ENCODE measurements at places on chromosomes 1 and 21.

DNA sequence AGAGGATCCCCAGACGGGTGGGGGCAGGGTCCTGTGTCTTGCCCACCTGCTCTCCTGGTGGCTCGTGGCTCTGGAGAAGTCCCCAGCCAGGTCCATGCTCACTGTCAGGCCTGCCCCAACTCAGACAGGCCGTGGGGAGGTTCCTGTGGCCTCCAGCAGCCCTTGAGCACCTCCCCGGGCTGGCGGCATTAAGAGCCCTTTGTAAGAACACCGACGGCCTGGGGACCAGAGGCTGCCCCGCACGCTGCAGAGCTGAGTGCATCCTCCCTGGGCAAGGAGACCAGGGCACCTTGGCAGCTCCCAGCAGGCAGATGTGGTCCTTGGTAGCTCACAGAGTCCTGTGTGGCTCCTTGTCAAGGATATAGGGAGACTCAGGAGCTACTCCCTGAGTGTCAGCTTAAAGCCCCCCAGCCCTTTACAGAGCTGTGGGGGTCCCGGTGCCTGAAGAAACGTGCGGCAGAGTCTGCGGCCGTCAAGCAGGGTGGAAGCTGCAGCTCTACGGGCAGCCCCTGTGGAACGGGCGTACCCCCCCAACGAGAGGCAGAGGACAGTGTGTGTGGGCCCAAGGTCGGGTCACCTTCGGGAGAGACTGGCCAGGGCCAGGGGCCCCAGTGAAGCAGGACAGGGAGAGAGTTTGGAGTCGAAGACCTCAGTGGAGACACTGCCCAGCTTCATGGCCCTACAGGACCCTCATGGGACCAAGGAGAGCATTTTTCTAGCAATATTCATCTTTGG, 118.6 kb downstream of the PRDM16 start:
- no peak for DNase-seq

DNA sequence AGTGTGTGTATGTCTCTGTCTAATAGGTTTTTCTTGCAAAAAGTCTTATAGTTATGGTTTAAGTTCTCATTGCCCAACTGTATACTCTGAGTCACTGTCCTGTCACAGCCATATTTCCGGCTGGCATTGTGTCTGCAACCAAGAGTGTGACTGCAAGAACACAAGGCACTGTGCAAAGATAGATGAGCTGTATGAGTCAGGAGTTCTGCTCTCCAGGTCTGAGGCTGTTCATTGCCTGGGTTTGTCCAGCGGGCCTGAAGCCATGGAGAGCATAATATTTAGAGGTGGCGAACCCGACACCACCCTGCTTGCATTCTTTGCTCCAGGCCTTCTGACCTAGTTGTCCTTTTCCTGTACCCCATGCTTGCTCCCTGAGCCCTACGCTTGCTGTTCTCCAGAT, 50.9 kb upstream of the CNIH3 start:
- DNase-seq: peak; percentile 96

- DNase-seq: peak; percentile 39
These were observed 196.0 kb downstream of the CRB1 start for GRCh38 chr1:197464044-197464443.

- no peak for DNase-seq
These were observed 59.2 kb downstream of the WARS2 start for GRCh38 chr1:119081267-119081666.

- DNase-seq: no peak
These were observed 166.7 kb upstream of the BEND5 start for GRCh38 chr1:48943393-48943792.

DNA sequence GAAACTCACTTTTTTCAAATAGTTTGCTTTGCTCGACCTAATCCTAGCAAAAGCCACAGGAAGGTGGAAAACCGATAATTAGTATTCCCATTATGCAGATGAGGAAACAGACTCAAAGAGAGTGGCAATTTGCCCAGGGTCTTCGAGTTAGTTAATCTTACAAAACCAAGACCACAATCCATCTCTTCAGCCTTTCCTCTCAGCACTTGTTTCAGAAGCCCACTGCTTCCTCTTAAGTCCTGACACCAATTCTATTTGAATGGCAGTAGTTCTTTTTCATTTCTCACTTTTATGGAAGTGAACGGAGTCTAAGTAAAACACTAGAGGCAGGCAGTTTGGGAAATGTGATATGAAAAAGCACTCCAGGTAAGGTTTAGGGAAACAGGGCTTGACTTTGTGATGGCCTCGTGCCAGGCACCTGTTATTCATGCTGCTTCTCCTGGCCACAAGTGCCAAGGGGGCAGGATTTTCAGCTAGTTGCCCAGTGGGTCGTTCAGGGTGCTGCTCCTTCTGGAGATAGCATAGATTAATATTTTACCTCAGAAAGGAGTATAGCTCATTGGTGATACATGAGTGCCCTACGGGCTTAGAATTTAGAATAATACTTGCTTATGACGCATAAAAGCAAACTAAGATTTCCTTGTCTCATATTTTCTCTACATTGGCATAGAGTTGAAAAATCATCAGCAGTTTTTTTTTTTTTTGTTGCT, 76.6 kb upstream of the NRIP1 start:
- no peak for DNase-seq

DNA sequence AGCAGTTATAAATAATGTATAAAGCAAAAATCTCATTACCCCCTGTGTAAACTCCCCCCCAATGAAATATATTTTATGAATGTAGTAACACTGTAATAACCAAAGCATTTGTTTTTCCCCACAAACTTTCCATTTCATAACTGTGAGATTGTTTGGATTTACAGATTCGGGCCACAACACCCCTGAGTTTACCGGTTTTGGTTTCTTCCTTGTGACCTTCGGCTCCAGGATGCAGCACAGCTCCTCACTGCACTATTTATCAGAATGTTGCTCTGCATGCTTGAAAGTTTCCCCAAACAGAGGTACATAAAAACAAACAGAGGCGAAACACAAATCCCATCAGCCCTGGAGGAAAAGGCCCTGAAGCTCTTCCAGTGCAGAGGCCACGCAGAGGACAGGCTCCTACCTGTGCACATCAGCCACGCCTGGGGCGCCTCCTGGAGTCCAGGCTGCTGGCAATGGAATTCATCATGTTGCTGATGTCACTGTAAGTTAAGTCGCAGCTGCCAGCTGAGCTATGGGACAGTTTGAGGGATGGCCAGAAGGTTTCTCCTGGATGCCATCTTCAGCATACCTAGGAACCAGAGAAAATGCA, 122.0 kb downstream of the LMO4 start:
- no peak for DNase-seq

- no peak for DNase-seq
These were observed 26.6 kb downstream of the WNT3A start for GRCh38 chr1:228033376-228033775.

- peak; percentile 98 for DNase-seq
These were observed 99.8 kb downstream of the INTS7 start for GRCh38 chr1:211935448-211935970.

GRCh38 chr1:30258876-30259275, 464.5 kb downstream of the MATN1 start:
- DNase-seq: no peak

Measured in inflammatory macrophage treated with lipopolysaccharide for 4 hours (primary cell).